ENCODE measurements at places on chromosomes 4 and X.

- DNase-seq = no peak
Measured at GRCh38 chr4:138897811-138898226, 117.8 kb upstream of the NOCT start.

GRCh38 chr4:6134612-6135220 is 65.6 kb downstream of the JAKMIP1 start:
- DNase-seq = peak; percentile 71

DNA sequence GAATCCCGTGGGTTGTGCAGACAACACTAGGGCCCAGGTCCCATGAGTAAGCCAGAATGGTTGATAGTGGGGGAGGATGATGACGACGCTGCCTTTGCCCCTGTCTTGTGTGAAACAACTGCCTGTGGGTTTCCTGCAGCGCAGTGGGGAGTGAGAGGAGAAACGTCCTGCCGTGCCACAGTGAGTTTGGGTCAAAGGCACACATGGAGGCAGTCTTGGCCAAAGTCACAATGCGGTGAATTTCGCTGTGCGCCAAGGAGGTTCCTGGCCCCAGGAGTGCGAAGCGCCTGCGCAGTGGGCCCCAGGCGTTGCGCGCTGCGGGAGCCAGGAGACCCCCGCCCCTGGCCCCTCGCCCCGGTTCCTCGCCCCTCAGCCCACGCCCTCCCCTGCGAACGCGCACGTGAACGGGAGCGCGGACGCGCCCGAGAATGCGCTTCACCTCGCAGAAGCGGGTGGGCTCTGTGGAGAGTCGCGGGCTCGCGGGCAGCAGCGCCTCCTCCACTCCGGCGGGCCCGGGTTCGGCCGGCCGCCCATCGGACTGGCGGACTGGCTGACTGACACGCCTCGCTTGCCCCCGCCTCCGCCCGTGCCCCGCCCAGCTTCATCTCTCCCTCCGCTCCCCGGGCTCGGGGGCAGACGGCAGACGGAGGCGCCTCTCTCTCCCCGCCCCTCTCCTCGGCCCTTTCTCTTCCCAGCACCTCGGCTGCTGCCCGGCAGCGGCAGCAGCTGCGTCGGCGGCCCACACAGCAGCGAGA is at the start of gene NUDT10:
Gene NUDT10, plus strand, starts transcription at position 635 of the 755 bp plus-strand sequence. CDS start 144 bp downstream, outside the sequence.
- DNase-seq = no peak

- no peak for DNase-seq
Measured at GRCh38 chr4:123415977-123416376, 19.4 kb downstream of the SPRY1 start.

DNA sequence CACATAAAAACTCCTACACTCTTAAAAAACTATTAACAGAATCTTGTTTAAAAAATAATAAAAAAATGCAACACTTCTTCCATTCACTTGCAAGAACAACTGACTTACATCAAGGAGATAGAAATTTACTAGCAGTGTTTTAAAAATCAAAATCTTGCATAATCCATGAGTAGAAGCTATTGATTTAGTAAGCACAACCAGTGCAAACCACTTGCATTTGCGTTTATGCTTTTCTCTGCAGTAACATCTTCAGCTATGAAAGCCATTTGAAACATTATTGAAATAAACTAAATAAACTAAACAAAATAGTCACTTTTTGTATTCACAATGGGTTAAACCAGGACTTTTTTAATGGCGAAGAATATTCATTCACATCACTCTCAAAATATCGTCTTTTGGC is 389.2 kb upstream of the EMCN start:
- DNase-seq = no peak

DNA sequence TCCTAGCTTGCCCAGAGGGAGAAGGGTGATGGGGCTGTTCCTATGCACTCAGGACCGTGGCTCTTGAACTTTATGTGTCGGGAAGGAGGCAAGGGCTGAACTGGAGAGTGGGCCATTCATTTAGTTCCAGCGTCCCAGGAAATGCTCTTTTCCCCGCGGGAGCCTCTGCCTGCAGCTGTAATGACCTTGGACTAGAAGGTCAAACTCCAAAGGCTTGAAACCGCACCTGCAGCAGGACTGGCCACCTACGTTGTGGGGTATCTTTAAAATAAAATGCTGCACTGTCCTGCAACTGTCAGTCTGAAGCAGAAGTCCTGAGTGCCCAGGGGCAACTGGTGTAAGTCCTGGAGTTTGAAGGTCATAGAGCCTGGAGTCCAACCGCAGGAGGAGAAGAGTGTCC is 61.5 kb upstream of the LSM6 start:
- no peak for DNase-seq

DNA sequence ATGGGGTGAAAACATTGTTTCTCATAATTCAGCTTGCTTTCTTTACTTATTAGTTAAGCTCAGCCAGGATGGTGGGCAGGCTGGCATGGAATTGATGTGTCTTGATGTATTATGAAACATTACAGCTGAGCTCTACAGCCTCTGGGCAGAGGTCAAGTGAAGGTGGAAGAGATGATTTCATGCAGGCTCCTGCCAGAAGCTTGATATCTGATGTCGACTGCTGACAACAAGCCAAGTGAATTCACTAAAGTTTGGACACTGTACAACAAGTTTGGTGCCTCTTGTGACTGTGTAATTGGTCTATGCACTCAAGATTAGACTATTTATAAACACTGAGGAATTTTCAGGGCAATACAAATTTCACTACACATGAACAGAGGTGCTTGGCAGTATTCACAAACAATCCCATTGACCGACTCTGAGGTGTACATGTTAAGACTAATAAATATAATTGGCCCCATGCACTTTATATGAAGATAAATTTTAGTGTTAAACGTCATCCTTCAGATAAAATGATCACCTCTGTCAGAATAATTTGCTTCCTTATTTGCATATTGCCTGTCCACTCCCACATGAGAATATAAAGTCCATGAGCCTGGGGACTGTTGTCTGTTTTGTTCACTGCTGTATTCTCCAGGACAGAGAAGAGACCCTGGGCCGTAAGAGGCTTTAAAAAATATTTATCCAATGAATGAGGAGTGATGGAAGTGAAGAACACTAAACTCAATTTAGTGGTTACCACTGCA is 612.2 kb downstream of the IQCM start:
- DNase-seq = no peak

DNA sequence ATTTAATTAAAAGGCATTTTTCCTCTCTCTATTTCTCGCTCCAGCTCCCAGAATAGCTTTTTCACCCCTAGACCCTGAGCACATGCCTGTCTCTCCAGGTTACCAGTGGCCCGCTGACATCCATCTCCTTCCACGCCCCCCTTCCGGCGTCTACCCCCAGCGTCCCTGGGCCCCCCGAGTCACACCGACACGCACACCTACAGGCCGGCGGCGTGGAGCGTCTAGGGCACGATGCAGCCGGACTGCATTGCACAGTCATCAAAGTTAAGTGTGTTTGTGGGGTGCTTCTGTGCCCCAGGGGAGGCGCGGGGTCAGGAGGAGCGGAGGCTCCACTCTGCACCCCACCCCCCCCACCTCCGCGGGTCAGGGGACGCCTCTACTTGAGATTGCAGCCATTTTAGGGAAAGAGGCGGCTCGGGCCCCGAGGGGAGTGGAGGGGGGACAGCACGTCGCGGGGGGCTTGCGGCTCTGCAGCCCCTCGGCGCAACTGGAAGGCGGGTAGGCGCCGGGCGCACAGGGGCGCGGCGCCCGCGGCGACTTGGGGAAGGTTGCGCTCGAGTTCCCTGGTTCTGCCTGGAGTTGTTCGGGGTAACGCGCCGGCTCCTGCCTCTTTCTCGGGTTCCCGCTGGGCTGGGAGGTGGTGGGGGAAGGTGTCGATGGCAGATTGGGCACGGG is 112.7 kb downstream of the DHX15 start:
- DNase-seq = no peak
